Choroid plexus epithelial cell (primary cell): ENCODE measurements at places on chromosomes 12 and 14.

- DNase-seq = no peak
Measured at GRCh38 chr14:37974421-37974820, 233.3 kb upstream of the SSTR1 start.

DNA sequence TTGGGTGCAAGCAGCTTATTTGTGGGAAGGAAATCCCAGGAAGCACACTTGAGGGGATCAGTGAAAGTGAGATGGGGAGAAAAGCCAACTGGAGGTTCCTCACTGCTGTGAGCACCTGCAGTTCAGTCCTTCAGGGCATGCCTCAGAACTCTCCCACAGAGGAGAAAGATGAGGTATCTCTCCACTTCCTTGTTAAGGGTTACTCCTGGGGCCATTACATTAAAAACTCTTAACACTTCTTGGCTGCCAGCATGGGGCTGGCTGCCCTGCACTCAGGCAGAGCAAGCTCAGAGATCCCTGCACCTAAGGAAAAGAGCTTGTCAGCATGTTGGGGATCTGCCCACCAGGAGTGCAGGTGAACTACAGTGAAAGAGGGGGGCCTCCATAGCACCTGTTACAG, 28.8 kb downstream of the FERMT2 start:
- DNase-seq = no peak

GRCh38 chr14:31405599-31406232, 14.6 kb downstream of the HEATR5A start:
- DNase-seq = no peak

GRCh38 chr12:65229441-65229840, 49.0 kb upstream of the MSRB3 start:
- DNase-seq = peak; percentile 88

- DNase-seq = no peak
Measured at GRCh38 chr14:51482102-51482501, 169.6 kb upstream of the FRMD6 start.

DNA sequence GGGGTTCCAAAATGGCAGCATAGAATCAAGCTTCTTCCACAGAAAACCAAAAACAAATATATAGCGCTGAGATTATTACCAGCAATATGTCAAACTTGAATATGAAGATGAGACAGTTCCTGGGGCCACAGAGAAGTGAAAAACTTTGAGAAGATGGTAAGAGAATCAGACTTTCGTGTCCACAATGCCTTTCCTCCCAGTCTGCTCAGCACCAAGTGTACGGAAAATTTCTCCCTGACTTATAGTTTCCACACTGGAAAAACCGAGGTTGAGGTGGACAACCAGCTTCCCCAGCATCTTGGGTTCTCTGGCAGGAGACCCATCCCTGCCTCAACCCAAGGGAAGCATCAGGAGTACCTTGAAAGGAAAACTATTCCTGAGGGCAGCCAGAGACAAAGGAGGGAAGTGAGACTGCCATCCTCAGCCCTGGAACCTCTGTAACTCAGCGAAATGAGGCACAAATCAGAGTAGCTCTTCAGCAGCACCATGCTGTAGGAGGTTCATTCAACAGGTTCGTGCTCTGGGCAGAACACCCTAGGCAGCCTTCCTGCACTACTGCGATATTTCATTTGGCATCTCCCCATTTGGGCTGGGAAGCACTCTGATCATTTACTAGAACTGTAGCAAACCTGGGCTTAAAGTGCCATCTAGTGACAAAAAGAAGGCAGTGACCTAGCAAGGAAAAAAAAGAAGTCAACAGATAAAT, 52.4 kb upstream of the CAPRIN2 start:
- DNase-seq = peak; percentile 90

DNA sequence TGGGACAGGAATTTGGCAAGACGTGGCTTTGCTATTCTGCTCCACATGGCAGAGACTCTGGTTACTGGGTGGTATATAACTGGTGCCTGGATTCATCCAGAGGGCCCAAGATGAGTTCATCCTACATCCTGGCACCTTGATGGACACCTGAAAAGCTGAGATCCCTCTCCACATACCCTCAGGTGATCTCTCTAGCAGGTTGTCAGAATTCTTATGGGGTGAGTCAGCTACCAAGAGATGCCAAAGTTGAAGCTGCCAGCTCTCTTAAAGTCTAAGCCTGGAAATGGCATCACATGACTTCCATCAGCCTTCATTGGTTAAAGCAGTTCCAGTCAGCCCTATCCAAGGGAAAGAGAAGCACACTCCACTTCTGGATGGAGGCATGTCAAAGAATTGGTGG, 300.7 kb upstream of the SEL1L start:
- no peak for DNase-seq

DNA sequence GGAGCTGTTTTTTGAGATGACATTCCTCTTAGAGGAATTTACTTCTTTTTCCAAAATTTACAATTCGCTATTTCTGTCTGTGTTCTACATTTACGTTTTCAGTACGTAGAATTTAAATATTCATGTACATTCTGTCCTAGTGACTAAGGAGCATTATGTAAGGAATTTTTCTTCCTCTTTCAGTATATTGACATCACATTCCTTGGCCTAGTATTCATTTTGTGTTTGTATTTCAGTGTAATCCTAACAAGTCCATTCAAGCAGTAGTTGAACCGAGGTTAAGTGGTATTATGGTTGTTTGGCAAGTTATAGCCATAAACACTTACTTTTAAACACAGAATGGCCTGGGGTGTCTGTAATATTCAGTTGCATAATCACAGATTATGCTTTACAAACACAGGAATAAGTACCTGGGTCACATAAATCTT, 465.2 kb downstream of the PCNX1 start:
- peak; percentile 93 for DNase-seq

DNA sequence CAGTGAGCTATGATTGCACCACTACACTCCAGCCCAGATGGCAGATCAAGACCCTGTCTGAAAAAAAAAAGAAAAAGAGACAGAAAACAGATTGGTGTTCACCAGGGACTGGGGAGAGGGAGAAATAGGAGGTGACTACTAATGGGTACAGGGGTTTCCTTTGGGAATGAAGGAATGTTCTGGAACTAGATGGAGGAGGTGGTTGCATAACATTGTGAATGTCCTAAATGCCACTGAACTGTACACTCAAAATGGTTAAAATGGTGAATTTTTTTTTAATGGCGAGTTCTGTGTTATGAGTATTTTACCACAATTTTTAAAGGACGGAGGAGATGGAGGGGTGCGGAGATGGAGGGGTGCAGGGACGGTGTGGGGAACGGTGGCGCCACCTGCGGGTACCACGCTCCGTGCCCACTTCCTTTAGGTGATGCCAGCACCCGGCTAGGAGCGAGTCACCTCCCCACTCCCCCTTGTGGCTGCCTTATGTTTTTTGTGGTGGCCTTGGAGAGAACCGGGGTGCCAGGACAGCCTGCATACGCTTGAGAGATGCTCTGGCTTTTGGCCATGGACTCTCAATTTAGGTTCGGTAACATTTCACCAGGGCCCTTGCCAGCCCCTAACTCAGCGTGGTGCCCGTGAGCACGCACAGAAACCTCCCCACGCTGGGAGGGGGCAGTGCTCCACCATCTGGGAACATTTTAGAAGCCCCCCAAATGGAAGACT, 16.1 kb downstream of the UBC start:
- DNase-seq = no peak

- DNase-seq = no peak
Measured at GRCh38 chr14:96821501-96821900, 24.3 kb downstream of the VRK1 start.

- DNase-seq = peak; percentile 2
Measured at GRCh38 chr14:87409393-87409792, 583.6 kb downstream of the GALC start.

DNA sequence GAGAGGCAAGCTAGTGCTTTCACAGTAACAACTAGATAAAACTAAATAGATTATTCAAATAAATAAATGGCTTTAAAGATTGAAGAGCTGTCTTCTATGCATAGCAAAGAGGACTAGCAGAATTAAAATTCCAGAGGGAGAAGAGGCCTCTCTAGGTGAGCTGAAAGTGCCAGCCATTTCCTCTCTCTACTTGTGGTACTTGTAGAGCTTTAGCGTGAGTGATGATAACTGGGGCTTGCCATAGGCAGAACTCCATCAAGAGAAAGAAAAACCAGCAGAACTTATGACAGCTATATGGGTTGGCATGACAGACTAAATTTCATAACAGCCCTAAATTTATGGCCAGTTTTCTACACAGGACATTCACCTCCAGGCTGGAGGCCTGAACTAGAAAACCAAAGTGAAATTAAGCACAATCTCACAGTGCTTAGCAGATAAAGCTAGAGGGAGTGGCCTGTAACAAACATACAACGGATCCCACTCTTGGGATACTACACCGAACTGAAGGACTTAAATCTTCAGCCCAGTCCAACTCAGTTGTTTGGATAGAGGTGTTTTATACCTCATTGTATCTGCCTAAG, 11.0 kb downstream of the SPTLC2 start:
- DNase-seq = no peak

GRCh38 chr12:24534622-24535021, 414.3 kb downstream of the BCAT1 start:
- DNase-seq = no peak

GRCh38 chr12:92138626-92139025, 7.0 kb downstream of the BTG1 start:
- DNase-seq = no peak
